ENCODE measurements at places on chromosomes 6 and 20.
A peak's percentile ranks its signal among the peaks of the same experiment; 100 is the strongest.

- peak; percentile 35 for DNase-seq
These were observed 63.6 kb downstream of the HUS1B start for GRCh38 chr6:593139-593906.

DNA sequence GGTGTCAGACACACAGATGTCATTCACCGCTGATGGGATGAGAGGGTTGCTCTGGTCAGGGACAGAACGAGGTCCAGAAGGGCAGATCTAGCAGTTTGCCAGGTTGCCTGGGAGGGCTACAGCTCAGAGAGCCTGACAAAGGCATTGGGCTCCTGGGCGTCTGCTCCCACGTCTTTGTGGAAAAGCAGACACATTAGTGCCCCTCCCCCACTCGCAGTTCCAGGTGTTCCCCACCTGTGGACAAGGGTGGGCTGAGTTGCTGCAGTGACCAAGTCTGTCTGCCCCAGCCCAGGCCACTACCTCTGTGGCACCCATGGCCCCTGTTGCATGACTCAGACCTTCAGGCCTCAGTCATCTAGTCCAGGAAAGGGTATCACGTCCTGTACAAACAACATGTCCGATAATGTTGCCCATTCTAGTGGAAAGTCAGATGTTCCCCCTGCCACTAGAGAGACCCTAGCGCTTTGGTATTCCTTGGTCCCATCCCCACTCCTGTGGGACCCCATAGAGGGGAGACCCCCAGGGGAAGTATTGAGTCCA, 37.4 kb downstream of the WRNIP1 start:
- DNase-seq = no peak

DNA sequence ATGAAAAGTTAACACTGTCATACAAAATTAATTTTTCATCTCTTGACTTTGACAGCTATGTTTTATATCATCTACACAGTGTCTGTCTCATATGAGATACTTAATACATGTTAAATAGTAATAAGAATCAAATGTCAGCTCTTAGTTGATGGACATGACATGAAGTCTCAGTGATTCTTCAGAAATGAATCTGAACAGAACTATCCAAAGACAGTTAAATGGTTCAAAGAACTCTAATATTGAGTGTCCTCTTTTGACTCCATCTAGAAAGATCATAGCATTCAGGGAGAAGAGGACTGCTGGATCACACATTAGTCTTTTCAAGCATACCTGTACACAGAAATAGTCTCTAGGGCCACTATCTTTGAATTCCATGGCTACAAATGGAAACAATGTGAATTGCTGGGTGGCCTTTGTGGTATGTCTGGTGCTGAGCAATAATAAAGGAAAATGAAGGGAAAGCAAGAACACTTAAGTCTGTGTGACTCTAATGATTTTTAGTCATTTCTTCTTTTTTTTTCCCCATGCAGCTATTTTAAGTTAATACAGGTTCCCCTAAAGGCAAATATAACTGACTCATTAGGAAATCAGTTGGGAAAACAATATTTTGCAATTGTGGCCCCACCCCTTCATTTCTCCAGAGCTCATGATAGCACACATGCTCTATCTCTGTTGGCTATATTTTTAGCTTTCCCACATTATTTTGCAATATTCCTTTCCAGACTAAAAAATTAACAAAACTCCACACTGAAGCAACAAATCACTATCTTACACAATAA, 367.5 kb downstream of the GRIK2 start:
- DNase-seq = peak; percentile 80

GRCh38 chr6:43469947-43470346, 7.4 kb upstream of the TJAP1 start:
- no peak for DNase-seq

- no peak for DNase-seq
These were observed 78.8 kb downstream of the SLC24A3 start for GRCh38 chr20:19291024-19291817.

GRCh38 chr6:105204331-105204730, 24.5 kb upstream of the POPDC3 start:
- DNase-seq = no peak

- DNase-seq = no peak
These were observed 24.1 kb downstream of the CD164 start for GRCh38 chr6:109358204-109358603.

- no peak for DNase-seq
These were observed 95.8 kb downstream of the TMEM242 start for GRCh38 chr6:157227202-157228166.

- no peak for DNase-seq
These were observed 128.2 kb upstream of the BMP5 start for GRCh38 chr6:56003616-56004015.

DNA sequence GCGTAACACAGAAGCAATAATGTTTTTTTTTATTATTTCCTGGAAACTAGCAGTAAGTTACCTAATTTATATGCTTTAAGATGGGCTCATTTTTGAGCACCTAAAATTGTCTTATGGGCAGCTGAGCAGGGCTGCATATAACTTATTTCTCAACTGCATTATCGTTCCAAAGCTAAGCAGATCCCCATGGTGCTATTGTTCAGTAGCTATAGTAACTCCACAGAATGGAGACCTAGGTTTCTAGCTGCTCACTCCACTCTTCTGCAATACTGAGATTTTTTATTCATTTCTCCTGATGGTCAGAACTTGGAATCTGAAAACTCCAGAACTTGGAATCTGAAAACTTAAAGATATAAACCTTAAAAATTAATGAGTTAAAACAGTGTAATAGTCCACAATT, 18.7 kb downstream of the CRISP1 start:
- DNase-seq = no peak

DNA sequence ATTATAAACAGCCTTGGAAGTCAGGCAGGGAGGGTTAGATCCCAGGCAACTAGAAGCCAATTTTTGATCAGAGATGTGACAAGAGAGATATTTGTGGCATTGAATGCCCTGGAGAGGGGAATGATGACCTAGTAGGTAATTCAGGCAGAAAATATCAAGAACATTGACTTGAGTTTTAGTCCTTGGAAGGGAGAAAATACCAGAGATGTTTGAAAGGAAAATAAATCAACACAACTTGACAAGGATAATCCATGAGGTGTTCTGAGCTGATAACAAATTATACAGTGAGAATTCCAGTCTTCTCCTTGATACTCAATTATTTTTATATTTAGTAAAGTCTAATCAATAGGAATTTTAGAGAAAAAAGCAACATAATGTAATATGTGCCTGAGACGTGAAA, 10.6 kb upstream of the MARCKS start:
- no peak for DNase-seq

- no peak for DNase-seq
These were observed 156.6 kb downstream of the OTOR start for GRCh38 chr20:16904751-16905150.

DNA sequence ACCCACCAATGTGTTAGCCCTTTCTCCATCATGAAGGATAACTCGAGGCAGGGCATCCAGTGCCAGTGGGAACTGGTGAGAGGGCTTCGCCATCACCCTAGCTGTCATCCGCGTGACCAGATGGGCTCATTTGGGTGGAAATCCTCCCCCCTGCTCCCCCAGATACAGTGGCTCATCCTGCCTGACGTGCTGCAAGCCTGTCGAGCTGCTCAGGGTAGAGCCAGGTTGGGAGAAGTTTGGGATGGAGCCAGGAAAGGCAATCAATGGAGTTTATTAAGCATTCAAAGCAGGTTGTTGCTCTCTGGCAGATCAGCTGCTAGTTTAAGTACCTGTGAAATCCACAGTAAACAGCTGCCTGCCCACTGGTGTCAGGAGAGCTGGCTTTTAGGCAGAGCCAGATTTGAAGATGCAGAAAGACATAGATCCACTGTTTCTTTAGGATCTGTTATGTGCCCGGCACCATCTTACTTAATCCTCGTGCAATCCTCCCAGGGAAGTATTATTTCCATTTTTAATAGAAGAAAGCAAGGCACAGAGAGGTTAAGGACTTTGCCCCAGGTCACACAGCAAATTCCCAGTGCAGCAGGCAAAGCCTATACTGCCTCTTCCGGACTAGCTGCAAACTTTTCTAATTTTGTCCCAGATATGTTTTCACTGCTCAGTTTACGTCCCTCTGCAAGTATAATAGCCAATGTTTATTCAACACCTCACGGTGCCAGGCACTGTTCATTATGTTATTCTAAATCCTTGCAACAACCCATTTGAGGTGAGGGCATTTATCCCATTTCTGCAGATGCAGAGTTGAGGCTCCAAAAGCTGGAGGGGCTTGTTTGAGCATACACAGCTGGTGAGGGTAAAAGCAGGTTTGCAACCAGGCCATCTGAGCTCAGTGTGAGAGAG, 54.1 kb upstream of the KCNG1 start:
- no peak for DNase-seq

GRCh38 chr6:139480356-139481165, 106.1 kb upstream of the CITED2 start:
- no peak for DNase-seq

- peak; percentile 52 for DNase-seq
These were observed 9.9 kb downstream of the TFAP2A start for GRCh38 chr6:10404799-10405512.

DNA sequence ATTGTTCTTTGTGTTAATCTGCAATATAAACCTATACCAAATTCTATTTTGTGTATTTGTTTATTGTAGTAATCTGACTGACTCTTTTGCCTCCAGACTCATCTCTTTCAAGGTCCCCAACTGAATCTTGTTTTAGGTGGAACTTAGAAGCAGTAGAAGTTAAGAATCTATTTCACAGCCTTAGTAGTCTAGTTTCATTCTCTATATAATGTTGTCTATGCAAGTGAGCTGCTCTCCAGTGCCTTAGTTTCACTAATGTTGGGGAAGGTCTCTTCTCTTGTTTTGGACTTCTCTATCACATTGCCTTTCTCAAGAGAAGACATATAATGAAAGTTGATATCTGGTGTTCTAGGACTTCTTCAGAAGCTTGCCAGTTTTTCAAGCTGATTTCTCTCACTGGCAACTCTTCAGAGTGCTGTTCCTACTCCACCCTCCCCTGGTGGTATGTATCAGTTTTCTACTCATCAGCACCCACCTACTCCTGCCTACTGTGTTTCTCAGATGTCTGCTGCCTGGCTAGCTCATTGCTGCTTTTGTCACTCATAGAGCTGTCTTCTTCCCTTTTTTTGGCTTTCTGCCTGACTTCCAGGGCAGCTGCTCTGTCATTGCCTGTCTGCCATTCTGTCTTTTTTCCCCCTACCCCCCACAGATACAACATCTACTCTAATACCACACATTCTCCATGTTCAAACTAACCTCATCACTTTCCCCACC, 82.1 kb downstream of the PTPRA start:
- no peak for DNase-seq

- peak; percentile 59 for DNase-seq
These were observed 63.6 kb downstream of the IPCEF1 start for GRCh38 chr6:154292855-154293519.
